Uterine smooth muscle cell (primary cell): ENCODE measurements at places on chromosomes 13 and 19. TPM values are rescaled to one million over a fixed set of nuclear protein-coding genes. Genes with fewer than 3 reads are reported as not detected.

The CD320 gene
- 32.3 and 33.1 TPM in 2 replicates for total RNA-seq

The CCDC8 gene
- 30.4 and 37.2 TPM in 2 replicates for total RNA-seq

The ATP4B gene
- total RNA-seq: not detected in 2 replicates

The MEDAG gene
- 1.1 and 3.5 TPM in 2 replicates for total RNA-seq

The SBK2 gene
- 0.11 and 1.5 TPM in 2 replicates for total RNA-seq

The ZNF358 gene
- 8.2 and 16.5 TPM in 2 replicates for total RNA-seq

The PTH2 gene
- not detected in 2 replicates for total RNA-seq

The DENND1C gene
- not detected in 2 replicates for total RNA-seq

The KLK7 gene
- total RNA-seq: not detected in 2 replicates

The VSTM2B gene
- not detected in 2 replicates for total RNA-seq

The IGFL2 gene
- total RNA-seq: not detected in 2 replicates

The FGF9 gene
- total RNA-seq: 0.11 and 0.12 TPM in 2 replicates
